ENCODE measurements at places on chromosomes 3 and 15.
A peak's percentile ranks its signal among the peaks of the same experiment; 100 is the strongest.

- DNase-seq = no peak
Observed at GRCh38 chr15:49979705-49980382, 139.2 kb downstream of the ATP8B4 start.

- DNase-seq = no peak
Observed at GRCh38 chr3:45095916-45096526, 50.2 kb downstream of the CDCP1 start.

DNA sequence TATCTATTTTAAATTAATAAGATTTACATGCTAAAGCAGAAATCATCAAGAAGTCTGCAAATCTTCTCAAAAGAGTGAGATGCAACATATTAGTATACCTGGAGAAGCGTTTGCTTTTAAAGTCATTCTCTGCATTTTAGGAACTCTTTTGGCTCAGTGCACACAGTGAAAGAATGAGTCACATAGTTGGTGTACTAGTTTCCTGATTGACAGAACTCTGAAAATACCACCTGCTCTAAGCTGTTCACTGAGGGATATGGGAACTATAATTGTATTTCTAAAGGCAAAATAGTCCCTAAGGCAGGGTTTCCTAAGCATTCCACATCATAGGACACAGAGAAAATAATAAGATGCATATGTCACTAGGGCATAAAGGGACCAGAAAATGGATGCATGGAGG is 838.5 kb downstream of the DIPK2A start:
- no peak for DNase-seq

GRCh38 chr15:91113030-91113429 is 13.0 kb downstream of the SV2B start:
- DNase-seq = peak; percentile 42

- DNase-seq = no peak
Observed at GRCh38 chr3:46848271-46849044, 14.8 kb downstream of the MYL3 start.

DNA sequence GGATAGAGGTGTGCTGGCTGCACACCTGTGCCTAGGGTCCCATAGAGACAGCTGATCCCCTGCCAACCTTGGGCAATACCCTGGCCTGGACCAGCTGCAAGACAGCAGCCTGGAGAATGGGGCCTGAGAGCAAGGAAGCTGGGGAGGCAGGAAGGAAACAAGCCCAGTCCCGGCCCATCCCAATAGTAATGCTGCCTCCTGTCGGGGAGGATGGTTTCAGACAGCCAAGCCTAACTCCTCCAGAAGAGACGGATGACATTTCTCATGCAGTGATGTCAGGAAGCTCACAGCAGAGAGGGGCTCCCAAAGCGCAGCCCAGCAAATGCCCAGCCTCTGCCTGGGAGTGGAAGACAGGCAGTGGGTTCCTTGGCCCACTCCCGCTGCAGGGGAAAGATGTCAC is 408.8 kb downstream of the OCA2 start:
- no peak for DNase-seq

DNA sequence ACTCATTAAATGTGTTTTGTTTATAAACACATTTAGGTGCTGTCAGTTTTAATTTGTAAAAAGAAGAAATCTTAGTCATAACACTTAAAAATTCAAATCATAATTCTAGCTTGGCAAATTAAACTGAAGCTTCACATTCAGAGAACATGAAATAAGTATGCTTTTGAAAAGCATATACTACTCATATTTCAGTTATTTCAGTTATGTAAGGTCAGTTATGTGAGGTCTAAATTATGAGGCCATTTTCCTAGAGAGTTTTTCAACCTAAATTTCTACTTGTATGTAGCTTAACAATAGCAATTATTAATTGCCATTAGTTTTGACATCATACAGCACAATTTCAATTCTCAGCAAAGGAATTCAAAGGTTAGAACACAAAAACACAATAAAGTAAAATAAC is 465.0 kb downstream of the PLOD2 start:
- no peak for DNase-seq

- no peak for DNase-seq
Observed at GRCh38 chr3:54014067-54014466, 108.3 kb upstream of the CACNA2D3 start.

- no peak for DNase-seq
Observed at GRCh38 chr15:40844696-40845030, 815 bp downstream of the SPINT1 start.

GRCh38 chr15:58139989-58140522 is 1.9 kb downstream of the AQP9 start:
- no peak for DNase-seq

GRCh38 chr3:59001675-59002074 is 48.1 kb downstream of the CFAP20DC start:
- DNase-seq = no peak

DNA sequence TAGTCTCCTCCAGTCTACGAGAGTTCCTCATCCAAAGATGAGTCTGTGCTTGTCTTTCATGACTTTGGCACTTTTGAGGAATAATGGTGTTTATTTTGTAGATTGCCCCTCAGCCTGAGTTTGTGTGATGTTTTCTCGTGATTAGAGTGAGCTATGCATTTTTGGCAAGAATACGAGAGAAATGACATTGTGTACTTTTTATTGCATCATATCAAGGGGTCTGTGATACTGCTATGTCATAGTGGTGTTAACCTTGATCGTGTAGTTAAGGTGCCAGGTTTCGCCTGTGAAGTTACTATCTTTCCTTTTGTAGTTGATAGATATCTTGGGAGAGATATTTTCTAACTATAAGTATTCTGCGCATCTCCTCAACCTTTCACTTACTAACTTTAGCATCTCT is 18.9 kb downstream of the RSRC1 start:
- no peak for DNase-seq

DNA sequence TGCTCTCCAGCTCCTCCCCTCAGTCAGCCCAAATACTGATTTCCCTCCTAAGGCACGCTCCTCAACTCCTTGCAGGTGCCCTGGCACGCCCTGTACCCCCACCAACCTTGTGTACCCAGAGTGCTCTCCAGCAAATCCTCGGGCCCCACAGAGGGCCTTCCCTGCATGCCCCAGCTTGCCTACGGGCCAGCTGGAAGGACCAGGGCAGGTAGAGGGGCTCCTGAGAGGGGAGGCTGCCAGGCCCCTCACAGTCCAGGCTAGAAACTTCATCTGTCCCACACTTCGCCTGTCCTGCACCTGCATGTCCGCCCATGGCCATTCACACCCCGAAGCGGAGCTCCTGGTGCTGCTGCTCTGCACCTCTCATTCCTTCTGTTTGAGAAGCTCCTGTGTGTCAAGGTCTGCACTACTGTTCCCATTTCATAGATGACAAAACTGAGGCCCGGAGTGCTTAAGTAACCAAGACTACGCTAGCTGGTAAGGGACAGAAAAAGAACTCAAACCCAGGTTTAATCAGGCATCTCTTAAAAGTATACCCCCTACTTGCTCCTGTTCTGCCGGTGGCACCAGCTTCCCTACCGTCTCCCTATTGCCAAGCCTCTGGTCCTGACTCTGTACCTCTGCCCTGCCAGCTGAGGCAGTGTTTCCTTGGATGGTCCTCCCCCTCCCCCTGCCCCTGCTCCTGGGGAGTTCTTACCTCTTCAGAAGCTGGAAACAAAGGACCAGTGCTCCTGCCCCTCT is 35.6 kb downstream of the ZXDC start:
- no peak for DNase-seq

GRCh38 chr15:98860281-98861041 is 147.1 kb downstream of the PGPEP1L start:
- DNase-seq = no peak

GRCh38 chr3:156489462-156489911 is 65.4 kb downstream of the SSR3 start:
- no peak for DNase-seq

- DNase-seq = no peak
Observed at GRCh38 chr3:183185696-183186095, 23.2 kb upstream of the LAMP3 start.

- no peak for DNase-seq
Observed at GRCh38 chr15:25763331-25763751, 99.8 kb downstream of the ATP10A start.

DNA sequence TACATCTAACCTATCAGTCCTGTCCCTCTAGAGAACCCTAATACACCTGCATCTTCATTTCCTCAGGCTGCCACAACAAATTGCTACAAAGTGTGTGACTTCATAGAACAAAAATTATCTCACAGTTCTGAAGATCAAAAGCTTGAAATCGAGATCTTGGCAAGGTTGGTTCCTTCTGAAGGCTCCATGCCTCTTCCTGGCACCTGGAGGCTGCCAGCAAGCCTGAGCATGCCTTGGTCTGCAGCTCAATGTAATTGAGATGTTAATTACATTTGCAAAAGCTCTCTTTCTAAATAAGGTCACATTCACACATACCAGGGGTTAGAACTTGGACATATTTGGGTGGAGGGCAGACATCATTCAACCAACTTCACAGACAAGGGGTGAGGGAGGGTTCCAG is 86.4 kb upstream of the ABHD17C start:
- DNase-seq = no peak

DNA sequence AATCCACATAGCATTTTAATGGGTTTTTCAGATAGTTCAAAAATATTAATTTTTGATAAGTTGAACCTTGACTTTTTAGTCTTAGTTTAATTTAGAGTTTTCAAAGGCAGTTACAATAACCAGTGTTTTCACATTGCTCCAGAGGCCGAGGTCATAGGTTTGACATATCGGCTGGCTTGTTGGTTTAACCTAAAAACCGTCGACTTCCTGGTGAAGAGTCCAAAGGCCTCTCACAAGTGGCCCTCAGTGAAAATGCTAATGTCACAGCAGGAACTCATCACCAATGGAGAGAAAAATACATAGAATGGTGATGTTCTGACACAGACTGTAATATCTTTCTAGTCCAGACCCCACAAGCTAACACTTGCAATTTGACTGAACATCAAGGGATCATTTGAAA is 642.3 kb downstream of the PLOD2 start:
- no peak for DNase-seq

DNA sequence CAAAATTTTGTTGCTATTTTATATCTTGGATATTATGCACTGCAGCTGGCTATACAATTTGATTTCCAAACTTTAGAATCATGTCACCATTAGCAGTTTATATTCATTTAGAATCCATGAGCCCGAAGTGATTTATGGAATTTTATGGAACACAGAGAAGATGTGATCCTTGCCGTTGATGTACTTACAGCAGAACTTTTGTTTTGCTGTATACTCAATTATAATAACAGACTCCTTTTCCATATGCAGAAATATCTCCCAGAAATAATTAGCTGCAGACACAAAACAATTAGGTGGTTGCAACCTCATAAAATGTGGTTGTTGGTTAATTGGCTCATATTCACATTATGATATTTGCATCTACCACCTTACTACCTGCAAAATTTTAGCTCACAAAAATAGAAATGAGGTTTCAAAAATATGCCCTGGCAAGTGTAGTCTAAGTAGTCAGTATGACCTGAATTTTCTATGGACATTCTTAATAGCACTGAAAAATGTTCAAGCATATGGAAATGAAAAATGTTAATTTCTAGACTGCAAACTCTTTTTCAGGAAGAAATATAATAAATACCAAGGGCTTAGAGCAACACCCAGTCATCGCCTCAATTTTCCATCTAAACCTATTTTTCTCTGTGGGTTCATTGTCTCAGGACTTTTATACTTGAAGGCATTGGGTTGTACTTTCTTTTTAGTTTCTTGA is 997.6 kb downstream of the MCTP2 start:
- no peak for DNase-seq

Measured in NCI-H187 treated with DMSO at 0.1 percent for 48 hours (cell line).